A549 treated with RU486 at 1 μM for 4 hours (cell line): ENCODE measurements at places on chromosomes 5 and 9. TPM values are rescaled to one million over a fixed set of nuclear protein-coding genes. Genes with fewer than 3 reads are reported as not detected.

The CPLANE1 gene
- total RNA-seq, result 2.1 to 4.1 TPM (median 3.9 TPM) in 5 replicates

The ADRB2 gene
- total RNA-seq, result 0.51 to 0.86 TPM (median 0.67 TPM) in 5 replicates

The OLFML2A gene
- 15.3 to 23.0 TPM (median 21.6 TPM) in 5 replicates for total RNA-seq

The SKP2 gene
- total RNA-seq, result 17.0 to 22.7 TPM (median 19.0 TPM) in 5 replicates

The TSSK1B gene
- not detected in 5 replicates for total RNA-seq

The TMEM232 gene
- 0.35 TPM in 1 of 5 replicates, not detected in the others for total RNA-seq

The TLX3 gene
- total RNA-seq, result not detected in 5 replicates

The COQ4 gene
- total RNA-seq, result 47.8 to 60.9 TPM (median 58.4 TPM) in 5 replicates

The KCNN2 gene
- 0.10 to 0.24 TPM (median 0.17 TPM) in 4 of 5 replicates, not detected in the other for total RNA-seq

The FAM219A gene
- total RNA-seq, result 14.5 to 19.1 TPM (median 18.6 TPM) in 5 replicates

The CDH9 gene
- total RNA-seq, result not detected in 5 replicates

The SHOC1 gene
- total RNA-seq, result not detected in 5 replicates
